HT1080 (cell line): ENCODE measurements at places on chromosomes 12 and 14.

- DNase-seq = peak; percentile 77
Observed at GRCh38 chr12:100987552-100988521, 193.3 kb downstream of the ANO4 start.

- DNase-seq = peak; percentile 42
Observed at GRCh38 chr12:112107306-112108201, 1.0 kb downstream of the NAA25 start.

DNA sequence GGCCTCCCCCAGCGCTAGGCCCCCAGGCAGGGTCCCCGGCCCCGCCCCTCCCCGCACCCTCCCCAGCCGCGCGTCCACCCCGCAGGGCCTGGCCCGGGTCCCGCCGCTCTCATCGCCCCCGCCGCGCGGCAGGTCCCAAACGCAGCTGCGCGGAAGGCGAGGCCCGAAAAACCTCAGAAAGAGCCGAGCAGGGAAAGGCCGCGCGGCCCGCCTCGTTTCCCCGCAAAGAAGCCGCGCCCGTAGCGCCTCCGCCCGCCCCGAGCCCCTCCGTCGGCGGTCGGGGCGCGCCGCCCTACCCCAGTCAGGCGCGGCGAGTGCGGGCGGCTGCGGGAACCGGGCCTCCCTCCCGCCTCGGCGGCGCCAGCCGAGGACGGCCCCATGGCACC is 324 bp downstream of the POLE start:
- DNase-seq = no peak

GRCh38 chr14:105465209-105466031 is 9.2 kb upstream of the CRIP2 start:
- no peak for DNase-seq

GRCh38 chr14:67527756-67528155 is 5.3 kb upstream of the PLEKHH1 start:
- no peak for DNase-seq

GRCh38 chr14:36317650-36318049 is 2.8 kb downstream of the MBIP start:
- peak; percentile 24 for DNase-seq

DNA sequence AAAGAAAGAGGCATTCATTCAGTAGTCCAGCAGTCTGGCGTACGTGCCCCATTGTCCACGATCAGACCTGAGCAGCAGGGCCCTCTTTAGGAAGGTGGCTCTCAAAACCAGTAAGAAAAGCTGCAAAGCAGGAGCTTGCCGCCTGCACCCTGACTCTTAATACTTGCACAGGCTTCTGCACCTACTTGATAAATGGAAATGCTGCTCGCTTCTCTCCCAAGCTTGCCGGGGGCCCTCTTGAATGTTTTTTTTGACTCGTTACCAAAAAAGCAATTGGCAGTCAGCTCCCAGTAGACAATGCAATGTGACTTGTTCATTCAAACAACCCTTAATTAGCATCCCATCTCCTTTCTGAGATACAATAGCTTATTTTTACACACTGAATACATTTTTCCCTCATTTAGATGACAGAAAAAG is 27.2 kb upstream of the PTPRB start:
- DNase-seq = no peak

GRCh38 chr12:91316907-91317269 is 134.3 kb upstream of the DCN start:
- DNase-seq = no peak

GRCh38 chr14:39740454-39740853 is 308.2 kb upstream of the FBXO33 start:
- DNase-seq = no peak

- no peak for DNase-seq
Observed at GRCh38 chr12:94969424-94969823, 34.1 kb downstream of the NDUFA12 start.
